ENCODE measurements at places on chromosomes 3 and 15. TPM values are rescaled to one million over a fixed set of nuclear protein-coding genes. Genes with fewer than 3 reads are reported as not detected.

The MYO5C gene
- 10.7 TPM for total RNA-seq

The PP2D1 gene
- not detected for total RNA-seq

The OR5H2 gene
- total RNA-seq = not detected

The APOD gene
- total RNA-seq = 33.2 TPM

The IMPG2 gene
- 0.29 TPM for total RNA-seq

The PDZRN3 gene
- total RNA-seq = 52.6 TPM

The CHL1 gene
- 9.6 TPM for total RNA-seq

- no peak overlapping the region for H3K27ac ChIP-seq
- no peaks in the 10 kb centered on the region for H3K36me3 ChIP-seq
- DNase-seq = no peak
- no peaks in the 10 kb centered on the region for H3K4me1 ChIP-seq
Observed at GRCh38 chr3:17456046-17456445, 286.4 kb downstream of the TBC1D5 start.

GRCh38 chr3:132417695-132418411 lies 551 bp downstream of the DNAJC13 start:
- no peaks in the 10 kb centered on the region for H3K36me3 ChIP-seq
- no peaks in the 10 kb centered on the region for H3K27me3 ChIP-seq
- peak overlapping the region; percentile 83 for H3K27ac ChIP-seq
- H3K4me3 ChIP-seq = peak overlapping the region; percentile 69
- peak; percentile 68 for DNase-seq

- H3K4me3 ChIP-seq = no peak overlapping the region
- no peak for DNase-seq
- no peaks in the 10 kb centered on the region for H3K4me1 ChIP-seq
- H3K36me3 ChIP-seq = no peaks in the 10 kb centered on the region
Observed at GRCh38 chr15:45136378-45136764, 6.6 kb downstream of the DUOX1 start.

GRCh38 chr3:113252553-113252952 lies 41.2 kb downstream of the BOC start:
- H3K27ac ChIP-seq = no peak overlapping the region
- H3K4me3 ChIP-seq = no peak overlapping the region
- H3K36me3 ChIP-seq = no peaks in the 10 kb centered on the region

DNA sequence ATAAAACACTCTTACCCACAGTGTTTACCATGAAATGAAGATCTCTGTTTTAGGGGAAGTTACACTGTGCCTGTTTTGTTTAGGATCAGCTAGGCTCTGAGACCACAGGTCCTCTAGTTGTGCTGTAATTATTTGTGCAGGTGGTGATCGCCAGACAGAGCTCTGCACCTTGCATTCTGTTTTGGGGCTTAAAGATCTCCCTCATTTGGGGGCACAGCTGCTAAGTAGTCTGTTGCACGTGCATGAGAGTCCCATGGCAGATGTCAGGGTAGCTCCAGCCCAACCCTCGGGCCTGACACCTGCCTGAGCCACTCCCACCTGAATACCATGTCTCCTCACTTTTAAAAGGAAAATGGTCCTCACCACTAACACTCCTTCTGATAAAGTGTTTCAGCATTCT lies 12.4 kb downstream of the C3orf20 start:
- no peaks in the 10 kb centered on the region for H3K27me3 ChIP-seq
- H3K4me1 ChIP-seq = no peaks in the 10 kb centered on the region
- H3K4me3 ChIP-seq = no peak overlapping the region
- H3K27ac ChIP-seq = no peak overlapping the region
- no peak for DNase-seq

DNA sequence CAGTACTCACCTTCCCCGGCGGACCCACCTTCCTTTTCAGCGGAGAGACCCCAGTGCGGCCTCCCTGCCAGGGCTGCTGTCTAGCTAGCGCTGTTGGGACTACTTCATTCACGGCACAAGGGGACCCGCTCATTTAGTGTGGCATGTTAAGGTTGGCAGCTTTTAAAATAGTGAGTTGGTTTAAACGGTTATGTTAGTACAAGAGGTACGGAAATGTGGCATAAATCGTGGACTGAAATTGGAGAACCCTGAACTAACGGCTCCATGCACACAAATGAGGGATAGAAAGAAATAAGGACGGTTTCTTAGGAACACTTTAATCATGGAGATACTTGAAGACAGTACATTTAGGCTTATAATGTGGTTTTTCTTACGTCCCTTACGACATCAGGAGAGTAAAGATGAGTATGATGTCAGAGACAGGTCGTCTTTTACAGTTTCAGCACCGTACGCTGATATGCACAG lies 752 bp downstream of the CEP63 start:
- DNase-seq = no peak
- peaks cover 30% of the 10 kb centered on the region for H3K4me1 ChIP-seq
- no peaks in the 10 kb centered on the region for H3K27me3 ChIP-seq
- peak overlapping the region; percentile 62 for H3K4me3 ChIP-seq
- peaks cover 7% of the 10 kb centered on the region for H3K36me3 ChIP-seq

DNA sequence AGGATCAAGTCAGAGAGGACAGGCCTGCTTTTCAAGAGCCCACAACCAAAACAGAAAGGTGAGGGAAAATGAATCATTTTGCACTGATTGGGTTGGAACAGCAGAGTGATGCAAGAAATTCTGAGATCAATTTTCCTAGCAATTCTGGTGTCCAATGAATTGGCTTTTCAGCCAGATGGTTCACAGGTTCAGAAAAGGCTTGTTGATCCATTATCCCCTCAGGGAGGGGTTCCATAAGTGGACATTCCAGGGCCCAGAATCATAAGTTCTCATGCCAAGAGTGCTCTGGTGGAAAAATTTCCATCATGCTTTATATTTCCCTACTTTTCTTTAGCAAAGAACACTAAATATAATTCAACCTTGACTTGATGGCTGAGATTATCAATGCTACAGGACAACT lies 16.2 kb downstream of the RBP2 start:
- H3K27ac ChIP-seq = no peak overlapping the region
- H3K27me3 ChIP-seq = no peaks in the 10 kb centered on the region
- H3K4me3 ChIP-seq = no peak overlapping the region
- DNase-seq = no peak
- H3K4me1 ChIP-seq = no peaks in the 10 kb centered on the region

GRCh38 chr3:157201648-157202278 lies 41.8 kb upstream of the CCNL1 start:
- H3K27ac ChIP-seq = no peak overlapping the region
- no peaks in the 10 kb centered on the region for H3K4me1 ChIP-seq
- H3K27me3 ChIP-seq = no peaks in the 10 kb centered on the region

GRCh38 chr3:65807225-65807624 lies 231.5 kb downstream of the MAGI1 start:
- no peak for DNase-seq
- no peaks in the 10 kb centered on the region for H3K4me1 ChIP-seq
- no peak overlapping the region for H3K27ac ChIP-seq
- no peaks in the 10 kb centered on the region for H3K36me3 ChIP-seq
- no peak overlapping the region for H3K4me3 ChIP-seq

GRCh38 chr3:196203846-196204245 lies 7.4 kb downstream of the ZDHHC19 start:
- H3K27ac ChIP-seq = no peak overlapping the region
- no peaks in the 10 kb centered on the region for H3K4me1 ChIP-seq
- H3K27me3 ChIP-seq = no peaks in the 10 kb centered on the region
- H3K36me3 ChIP-seq = no peaks in the 10 kb centered on the region
- no peak for DNase-seq

DNA sequence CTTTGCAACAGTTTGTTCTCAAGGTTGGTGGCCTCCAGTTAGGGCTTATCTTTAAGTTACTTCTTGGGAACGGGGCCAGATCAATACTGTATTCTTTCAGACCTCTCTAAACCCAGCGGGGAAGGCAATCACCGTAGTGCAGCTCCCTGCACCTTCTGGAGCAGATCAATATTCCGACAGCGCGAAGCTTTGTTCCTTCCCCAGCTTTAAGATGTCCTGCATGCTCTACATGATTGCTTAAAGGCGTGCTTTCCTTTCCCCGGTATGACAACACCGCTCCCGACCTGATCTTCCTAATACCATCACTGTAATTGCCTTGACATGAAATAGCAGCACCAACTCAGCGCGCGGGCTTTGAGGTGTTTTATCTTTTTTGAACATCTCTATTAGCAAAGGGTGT lies 755.2 kb downstream of the NR2F2 start:
- no peaks in the 10 kb centered on the region for H3K4me1 ChIP-seq
- H3K4me3 ChIP-seq = no peak overlapping the region
- no peaks in the 10 kb centered on the region for H3K27me3 ChIP-seq
- no peaks in the 10 kb centered on the region for H3K36me3 ChIP-seq
- DNase-seq = no peak
- H3K27ac ChIP-seq = no peak overlapping the region

- H3K27me3 ChIP-seq = no peaks in the 10 kb centered on the region
- peaks cover 14% of the 10 kb centered on the region for H3K4me1 ChIP-seq
- no peak overlapping the region for H3K27ac ChIP-seq
- peaks cover 8% of the 10 kb centered on the region for H3K36me3 ChIP-seq
- no peak overlapping the region for H3K4me3 ChIP-seq
- DNase-seq = no peak
Observed at GRCh38 chr3:197283045-197283444, 15.4 kb downstream of the DLG1 start.

DNA sequence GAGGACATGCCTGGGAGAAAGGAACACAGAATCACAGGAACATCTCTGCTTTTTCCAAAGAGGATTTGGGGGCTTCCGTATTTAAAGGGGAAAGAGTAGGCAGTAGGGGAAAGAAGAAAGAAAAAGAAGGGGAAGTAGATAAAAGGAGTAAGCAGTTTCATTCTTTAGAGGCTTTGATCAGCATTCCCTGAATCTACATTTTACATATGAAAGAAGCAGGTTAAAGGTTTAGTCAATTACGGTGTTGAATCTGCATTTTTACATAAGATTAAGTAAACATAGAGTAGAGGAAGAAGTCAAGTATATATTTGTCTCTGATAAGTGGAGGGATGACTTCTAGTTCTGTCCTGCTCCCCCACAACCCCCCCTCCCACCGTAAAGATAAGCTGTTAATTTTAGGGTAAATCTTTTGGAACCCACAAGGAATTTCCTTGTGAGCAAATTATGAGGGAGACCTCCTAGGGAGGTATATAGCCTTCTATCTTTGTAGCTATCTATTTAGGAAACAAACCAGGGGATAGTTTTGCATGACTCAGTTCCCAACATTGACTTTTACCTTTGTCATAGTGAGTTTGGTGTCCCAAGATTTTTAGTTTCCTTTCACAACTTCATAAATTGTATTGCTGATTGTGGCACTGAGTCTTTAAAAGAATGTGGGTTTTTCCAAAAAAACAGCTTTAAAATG lies 8.7 kb upstream of the P2RY12 start:
- no peaks in the 10 kb centered on the region for H3K36me3 ChIP-seq
- H3K4me1 ChIP-seq = no peaks in the 10 kb centered on the region
- no peak overlapping the region for H3K27ac ChIP-seq
- no peaks in the 10 kb centered on the region for H3K27me3 ChIP-seq
- H3K4me3 ChIP-seq = no peak overlapping the region

DNA sequence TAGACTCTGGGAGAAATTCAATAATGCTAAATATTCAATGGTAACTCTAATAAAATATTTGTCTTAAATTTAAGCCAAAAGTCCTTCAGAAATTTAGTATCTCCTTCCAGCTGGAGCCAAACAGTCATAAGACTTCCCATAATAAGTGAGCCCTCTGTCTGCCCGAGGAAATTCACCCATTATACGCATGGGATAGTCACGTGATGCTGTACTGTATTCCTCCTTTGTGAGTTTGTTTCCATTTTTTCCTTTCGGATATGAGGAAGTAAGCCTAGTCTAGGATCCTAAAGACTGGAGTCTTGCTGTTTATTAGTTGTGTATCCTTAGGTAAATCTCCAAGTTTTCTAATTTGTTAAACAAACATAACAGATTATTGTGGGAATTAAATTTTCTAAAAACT lies 110.4 kb upstream of the PLAAT1 start:
- H3K27me3 ChIP-seq = peaks cover 3% of the 10 kb centered on the region
- no peak for DNase-seq
- no peak overlapping the region for H3K27ac ChIP-seq
- H3K4me3 ChIP-seq = no peak overlapping the region

DNA sequence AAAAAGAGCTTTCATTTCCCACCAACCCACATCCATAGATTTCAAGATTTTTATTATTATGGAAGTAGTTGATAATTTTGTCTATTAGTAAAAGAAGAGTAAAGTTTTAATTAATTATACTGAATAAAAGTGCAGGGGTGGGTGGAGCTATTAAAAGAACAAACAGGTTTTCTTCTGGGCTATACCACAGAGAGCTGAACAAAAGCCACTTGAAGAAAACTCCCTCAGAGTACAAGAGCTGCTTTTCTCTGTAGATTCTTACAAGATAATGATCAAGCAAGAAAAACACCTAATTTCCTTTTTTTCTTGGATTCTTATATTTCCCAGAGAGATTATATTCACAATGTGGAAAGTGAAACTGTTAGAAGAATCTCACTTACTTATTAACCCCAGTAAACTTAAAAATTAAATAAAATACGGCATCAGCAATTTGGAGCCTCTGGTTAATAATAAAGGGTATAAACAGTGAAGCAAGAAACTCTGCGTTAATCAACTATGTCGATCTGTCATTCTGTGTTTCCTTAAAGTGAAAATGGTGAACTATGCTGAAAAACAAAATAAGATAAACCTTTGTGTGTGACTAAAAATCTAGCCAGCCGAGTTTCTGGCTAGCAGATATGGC lies 84.9 kb downstream of the THBS1 start:
- no peaks in the 10 kb centered on the region for H3K36me3 ChIP-seq
- H3K4me1 ChIP-seq = no peaks in the 10 kb centered on the region
- H3K27ac ChIP-seq = no peak overlapping the region
- DNase-seq = no peak

DNA sequence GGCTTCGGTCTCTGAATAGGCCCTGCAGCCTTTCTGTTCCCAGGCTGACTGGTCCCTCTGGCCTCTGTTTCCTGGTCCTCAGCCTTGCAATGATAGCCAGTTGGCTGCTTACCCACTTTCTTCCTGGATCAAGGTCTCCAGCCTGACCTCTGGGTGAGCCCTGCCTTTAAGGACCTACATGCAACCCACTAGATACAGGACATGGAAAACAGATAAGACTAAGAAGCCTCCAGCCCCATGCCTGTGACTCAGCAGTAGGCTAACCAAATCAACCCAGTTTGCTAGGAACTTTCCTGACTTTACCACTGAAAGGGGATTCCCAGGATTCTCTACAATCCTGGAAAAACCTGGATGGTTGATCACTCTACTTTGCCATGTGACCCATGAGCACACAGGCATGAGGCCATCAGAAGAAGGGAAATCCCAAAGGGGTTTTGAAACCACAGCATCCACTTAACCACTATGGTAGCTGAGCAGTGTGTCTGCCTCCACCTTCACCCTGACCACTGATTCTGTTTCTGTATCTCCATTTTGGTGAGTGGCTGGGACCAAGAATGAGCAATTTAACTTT lies 188.1 kb downstream of the CHST2 start:
- H3K27me3 ChIP-seq = no peaks in the 10 kb centered on the region
- H3K27ac ChIP-seq = no peak overlapping the region
- H3K36me3 ChIP-seq = no peaks in the 10 kb centered on the region
- H3K4me3 ChIP-seq = no peak overlapping the region
- peaks cover 6% of the 10 kb centered on the region for H3K4me1 ChIP-seq

All from adrenal gland (tissue), 19 donors.